A549 treated with CORT108297 at 1 μM for 4 hours (cell line): ENCODE measurements at places on chromosomes 12 and 14. TPM values are rescaled to one million over a fixed set of nuclear protein-coding genes. Genes with fewer than 3 reads are reported as not detected.

SLC17A8 gene
- total RNA-seq, result 0.07 TPM in 1 of 5 replicates, not detected in the others

ACRBP gene
- 0.11 to 0.34 TPM (median 0.16 TPM) in 5 replicates for total RNA-seq

CLMN gene
- 3.2 to 5.6 TPM (median 5.1 TPM) in 5 replicates for total RNA-seq

DBX2 gene
- not detected in 5 replicates for total RNA-seq

RHOJ gene
- not detected in 5 replicates for total RNA-seq

GALC gene
- 9.9 to 13.5 TPM (median 11.5 TPM) in 5 replicates for total RNA-seq
